ENCODE measurements at places on chromosomes 4 and X.

DNA sequence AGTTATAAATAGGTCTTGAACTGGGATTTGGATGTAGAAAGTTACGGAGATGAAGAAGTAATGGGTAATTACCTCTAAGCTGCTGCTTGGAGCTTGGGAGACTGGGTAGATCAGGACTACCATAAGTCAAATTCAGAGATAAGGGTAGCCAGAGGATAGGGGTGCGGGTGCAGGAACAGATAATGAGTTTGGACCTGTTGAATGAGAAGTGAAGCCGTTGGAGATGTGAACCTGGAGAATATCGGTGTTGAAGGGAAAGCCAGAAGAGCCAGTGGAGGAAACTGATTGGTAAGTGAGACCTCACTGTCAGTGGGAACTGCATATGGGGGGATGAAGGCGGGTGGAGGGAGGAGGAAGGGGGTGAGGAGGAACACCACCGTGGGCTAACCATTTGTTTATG is 618 bp upstream of the FOXO4 start:
- H3K27ac ChIP-seq = no peak overlapping the region
- no peaks in the 10 kb centered on the region for H3K4me1 ChIP-seq
- no peaks in the 10 kb centered on the region for H3K36me3 ChIP-seq
- no peak for DNase-seq

GRCh38 chr4:102809190-102809589 is 18.2 kb downstream of the UBE2D3 start:
- no peak for DNase-seq
- no peak overlapping the region for H3K27ac ChIP-seq
- peaks cover 2% of the 10 kb centered on the region for H3K36me3 ChIP-seq
- H3K4me1 ChIP-seq = peaks cover 30% of the 10 kb centered on the region

DNA sequence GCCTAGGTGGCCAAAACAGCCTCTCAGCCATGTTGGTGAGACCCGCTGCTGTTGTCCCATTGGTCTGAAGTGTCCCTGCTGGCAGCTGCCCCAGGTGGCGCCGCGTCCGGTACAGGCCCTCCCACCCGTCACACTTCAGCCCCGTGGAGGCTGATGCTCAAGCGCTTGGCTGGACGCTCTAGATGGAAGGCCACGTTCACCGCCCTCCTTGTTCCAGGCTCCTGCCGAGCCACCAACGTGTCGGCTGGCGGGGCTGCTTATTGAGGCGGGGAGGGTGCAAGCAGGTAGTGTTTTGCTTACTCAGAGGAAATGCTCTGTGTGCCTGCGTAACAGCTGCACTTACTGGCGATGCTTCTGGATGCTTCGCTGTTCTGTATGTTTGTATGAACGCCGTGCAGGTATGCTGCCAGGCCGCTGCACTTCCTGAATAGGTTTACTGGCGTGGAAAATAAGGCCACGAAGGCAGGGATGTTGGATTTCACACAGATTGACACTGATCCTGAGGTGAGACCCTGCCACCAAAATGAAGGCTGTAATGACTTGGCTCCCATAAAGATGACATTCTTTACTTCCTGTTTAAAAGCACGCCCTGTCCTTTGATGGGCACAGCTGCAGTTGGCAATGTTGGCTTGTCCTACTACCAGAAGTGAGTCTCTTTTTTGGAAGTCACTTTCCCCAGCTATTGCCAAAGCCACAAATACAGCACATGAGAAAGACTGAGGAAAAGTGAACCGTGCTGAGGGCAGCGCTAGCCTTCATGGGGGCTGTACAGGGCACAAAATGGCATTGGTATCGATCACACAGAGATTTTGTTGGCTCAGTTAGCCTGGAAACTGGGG is 21.0 kb upstream of the CLCN4 start:
- DNase-seq = no peak
- no peak overlapping the region for H3K27ac ChIP-seq
- no peaks in the 10 kb centered on the region for H3K4me1 ChIP-seq
- no peaks in the 10 kb centered on the region for H3K27me3 ChIP-seq
- no peaks in the 10 kb centered on the region for H3K36me3 ChIP-seq
- H3K4me3 ChIP-seq = no peak overlapping the region

DNA sequence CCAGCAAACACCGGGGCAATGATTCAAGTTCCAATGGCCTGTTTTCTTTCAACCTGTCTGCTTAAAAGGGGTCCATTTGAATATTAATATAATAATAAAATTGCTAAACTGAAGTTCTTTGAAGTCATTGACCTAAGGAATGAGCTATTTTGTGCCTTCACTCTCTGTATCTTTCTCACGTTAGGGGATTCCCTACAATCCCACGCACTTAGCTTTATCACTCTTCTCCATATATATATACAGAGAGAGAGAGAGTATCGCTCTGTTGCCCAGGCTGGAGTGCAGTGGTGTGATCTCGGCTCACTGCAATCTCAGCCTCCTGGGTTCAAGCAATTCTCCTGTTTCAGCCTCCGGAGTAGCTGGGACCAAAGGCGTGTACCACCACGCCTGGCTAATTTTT is 83.9 kb upstream of the NWD2 start:
- H3K27me3 ChIP-seq = no peaks in the 10 kb centered on the region
- no peak overlapping the region for H3K4me3 ChIP-seq
- no peak for DNase-seq
- H3K27ac ChIP-seq = no peak overlapping the region
- no peaks in the 10 kb centered on the region for H3K36me3 ChIP-seq

DNA sequence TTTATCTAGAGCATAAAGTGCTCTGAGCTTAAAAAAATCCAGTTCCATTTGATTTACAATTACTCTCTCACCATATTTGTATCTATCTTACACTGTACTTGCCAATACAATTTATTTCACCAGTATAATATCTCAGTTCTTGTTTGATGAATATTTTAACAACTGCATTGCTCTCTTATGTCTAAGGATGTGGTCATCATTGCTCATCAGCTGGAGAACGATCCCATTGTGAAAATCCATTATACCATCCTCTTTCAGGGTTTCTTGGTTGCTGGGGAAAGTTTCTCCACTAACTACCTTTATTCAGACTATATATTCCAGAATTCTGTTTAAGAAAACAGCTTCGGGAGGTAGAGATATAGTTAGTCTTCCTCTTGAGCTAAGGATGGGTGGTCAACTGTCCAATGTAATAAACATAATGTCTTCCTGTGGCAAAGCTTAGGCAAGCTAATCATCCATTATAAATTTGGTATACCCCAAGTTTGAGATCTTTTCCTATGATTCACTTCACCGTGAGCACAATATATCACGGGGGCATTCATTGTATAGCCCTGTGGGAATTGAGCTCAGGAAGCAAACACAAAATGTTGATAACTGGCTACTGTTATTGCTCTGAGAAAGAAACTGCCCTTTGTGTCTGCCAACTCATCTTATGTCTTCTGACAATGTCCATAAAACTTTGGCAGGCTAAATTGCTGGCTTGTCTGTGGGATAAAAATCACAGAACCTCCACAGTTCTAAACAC is 2361.9 kb downstream of the ARAP2 start:
- H3K4me3 ChIP-seq = no peak overlapping the region
- no peak overlapping the region for H3K27ac ChIP-seq
- H3K36me3 ChIP-seq = no peaks in the 10 kb centered on the region
- H3K27me3 ChIP-seq = no peaks in the 10 kb centered on the region

DNA sequence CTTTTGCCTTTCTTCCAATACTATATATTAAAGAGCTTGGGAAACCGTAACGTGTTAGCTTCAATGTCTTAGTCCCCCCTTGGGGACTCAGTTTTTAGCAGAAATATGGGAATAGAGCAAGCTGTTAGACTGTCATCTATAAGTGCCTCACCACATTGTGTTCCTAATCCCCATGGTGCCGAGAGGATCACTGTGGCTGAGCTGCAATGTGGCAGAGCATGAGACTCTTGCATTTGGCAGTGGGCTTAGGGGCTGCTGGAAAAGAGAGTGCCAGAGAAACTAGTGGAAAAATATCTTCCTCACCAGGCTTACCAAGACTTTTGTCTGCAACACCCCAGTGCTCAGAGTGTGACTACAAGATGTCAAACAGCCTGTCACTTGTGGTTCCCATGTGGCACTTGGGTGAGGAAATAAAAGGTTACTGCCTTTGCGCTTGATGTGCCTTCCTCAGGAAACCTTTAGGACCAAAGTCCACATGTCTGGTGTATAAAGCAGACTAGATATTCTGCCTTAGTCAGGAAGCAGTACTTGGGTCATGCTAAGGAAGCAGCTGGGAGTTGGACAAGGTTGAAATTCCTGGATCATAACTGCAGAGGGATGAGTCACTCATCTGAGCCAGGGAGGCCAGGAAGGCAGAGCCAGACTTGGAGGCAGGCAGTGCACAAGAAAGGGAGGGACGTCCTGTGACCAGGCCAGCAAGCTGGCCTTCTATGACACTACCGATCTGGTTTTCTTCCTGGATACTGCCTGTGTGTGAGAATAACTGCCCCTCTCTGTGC is 9.7 kb upstream of the MAGEA4 start:
- H3K4me3 ChIP-seq = no peak overlapping the region
- H3K36me3 ChIP-seq = no peaks in the 10 kb centered on the region
- H3K4me1 ChIP-seq = no peaks in the 10 kb centered on the region
- no peak overlapping the region for H3K27ac ChIP-seq

GRCh38 chr4:87050596-87050995 is 115.8 kb downstream of the AFF1 start:
- no peak overlapping the region for H3K4me3 ChIP-seq
- no peak for DNase-seq
- peaks cover 40% of the 10 kb centered on the region for H3K4me1 ChIP-seq
- no peak overlapping the region for H3K27ac ChIP-seq

Measured in pancreas (tissue), 10 donors.